ENCODE measurements at places on chromosomes 5 and 9.

DNA sequence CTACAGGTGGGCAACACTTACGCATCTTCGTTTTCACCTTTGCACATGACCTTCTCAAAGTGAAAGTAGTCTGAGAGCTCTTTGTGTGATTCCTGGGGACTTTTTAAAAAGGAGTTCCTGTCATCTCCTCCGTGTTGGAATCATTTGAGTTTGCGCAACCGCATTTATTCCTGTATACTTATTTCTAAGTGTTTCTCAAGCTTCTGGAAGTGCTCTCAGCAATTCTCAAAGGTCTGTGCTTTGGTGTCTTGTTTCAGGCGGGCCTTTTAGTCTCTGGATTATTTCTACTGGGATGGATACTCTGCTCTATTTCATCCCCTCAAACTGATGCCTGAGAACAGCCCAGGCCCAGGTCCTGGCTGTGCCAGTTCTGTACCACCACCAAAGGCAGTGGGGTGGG is 226.5 kb upstream of the TUT7 start:
- DNase-seq, result no peak

DNA sequence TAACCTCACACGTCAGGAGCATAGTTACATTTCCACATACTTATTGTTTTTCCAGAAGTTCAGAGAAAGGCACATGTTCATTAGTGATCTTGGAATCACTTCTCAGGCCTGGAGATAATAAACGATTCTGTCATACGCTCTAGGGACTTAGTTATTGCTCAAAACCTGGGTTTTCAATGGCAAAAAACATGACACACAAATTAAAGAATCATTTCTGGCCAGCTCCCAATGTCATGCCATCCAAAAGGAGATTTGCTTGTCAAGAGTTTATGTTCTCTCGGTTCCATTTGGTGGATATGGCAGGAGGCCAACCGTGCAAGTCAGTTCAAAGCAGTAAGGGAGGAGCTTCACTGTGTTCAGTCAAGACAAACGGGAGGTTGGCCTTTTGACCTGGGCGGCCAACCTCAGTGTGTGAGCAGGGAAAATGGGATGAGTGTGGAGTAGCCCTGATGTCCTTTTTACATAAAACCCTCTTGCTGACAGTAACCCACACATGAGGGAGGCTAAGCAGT is 123.4 kb downstream of the NXNL2 start:
- DNase-seq, result no peak

GRCh38 chr5:57791875-57792274 is 309.3 kb upstream of the ACTBL2 start:
- no peak for DNase-seq

DNA sequence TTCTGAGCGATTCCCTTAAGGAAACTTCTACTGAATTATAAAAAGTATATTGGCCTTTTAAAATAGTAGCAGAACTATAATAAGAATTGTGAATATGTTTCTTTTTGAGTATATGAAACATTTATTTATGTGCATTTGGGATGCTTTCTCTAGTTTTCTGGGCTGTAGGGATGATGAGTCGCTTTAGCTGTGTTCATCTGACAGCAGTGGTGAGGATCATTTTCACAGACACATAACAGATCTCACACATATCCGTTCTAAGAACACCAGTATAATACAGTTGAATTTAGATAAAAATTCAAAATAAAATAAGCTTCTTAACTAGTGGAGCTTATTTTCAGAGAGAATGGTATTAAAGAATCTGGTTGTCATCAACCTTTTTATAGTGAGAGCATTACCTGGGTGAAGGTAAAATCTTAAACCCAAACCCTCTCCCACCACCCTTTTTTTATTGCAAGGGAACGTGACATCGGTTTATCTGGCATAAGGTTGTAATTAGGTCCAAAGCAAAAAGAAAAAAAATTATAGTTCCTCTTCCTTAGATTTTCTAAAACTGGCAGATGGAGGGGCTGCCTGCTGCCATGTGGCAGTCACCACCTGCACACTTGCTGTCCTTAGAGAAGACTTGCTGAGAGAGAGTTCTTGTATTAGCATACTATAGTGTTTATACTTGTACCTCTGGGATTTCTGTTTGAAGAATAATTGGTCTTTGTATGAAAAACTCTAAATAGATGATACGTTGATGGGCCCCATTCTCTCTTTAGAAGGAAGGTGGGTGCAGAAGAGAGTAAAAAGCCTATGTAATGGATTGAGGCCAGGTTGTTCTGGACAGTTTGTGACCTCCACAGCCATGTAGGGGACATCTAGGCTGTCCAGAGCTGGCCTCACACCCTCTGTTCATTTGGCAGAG is 86.8 kb downstream of the CAMK4 start:
- no peak for DNase-seq

- no peak for DNase-seq
These were observed 20.7 kb downstream of the PTPN3 start for GRCh38 chr9:109477258-109478050.

DNA sequence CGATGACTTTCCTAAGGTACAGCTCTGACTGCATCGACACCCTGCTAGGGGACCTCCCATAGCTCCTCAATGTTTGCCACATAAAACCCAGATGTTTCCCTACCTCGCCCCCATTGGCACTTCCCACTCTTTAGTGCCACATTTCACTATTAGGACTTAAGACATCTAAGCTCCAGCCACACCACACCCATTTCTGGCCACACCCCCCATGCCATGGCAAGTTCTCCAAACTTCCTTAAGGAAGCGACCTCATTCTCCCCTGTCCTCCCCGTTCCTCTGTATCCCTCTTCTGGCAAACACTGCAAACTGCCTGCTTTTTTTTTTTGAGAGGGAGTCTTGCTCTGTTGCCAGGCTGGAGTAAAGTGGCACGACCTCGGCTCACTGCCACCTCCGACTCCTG is 62.9 kb downstream of the USP20 start:
- DNase-seq, result peak; percentile 65
